ENCODE measurements at places on chromosomes 16 and 17.

GRCh38 chr17:77400445-77400870, 259.7 kb downstream of the SEC14L1 start:
- peak; percentile 59 for DNase-seq

GRCh38 chr17:29177541-29177870, 2.7 kb downstream of the MYO18A start:
- no peak for DNase-seq

DNA sequence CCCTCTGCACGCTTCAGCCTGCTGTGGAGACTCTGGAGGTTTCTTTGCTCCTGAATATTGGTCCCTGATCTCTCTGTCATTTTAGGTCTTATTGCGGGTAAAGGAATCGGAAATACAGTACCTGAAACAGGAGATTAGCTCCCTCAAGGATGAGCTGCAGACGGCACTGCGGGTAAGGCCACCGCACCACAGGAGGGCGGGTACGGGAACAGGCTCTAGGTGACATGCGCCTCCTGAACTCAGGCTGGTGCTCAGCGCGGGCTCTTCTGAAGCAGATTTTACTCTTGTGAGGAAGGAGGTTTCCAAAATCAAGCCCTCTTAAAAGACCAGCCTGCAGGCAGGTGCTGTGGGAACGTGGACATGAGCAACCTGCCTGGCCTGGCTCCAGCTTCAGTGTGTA, 29.8 kb downstream of the PLD6 start:
- DNase-seq, result no peak

- DNase-seq, result no peak
These were observed 40.9 kb downstream of the PIK3R5 start for GRCh38 chr17:8924595-8924994.

- DNase-seq, result no peak
These were observed 352 bp downstream of the GGNBP2 start for GRCh38 chr17:36545077-36545464.

GRCh38 chr17:57478478-57479250, 222.3 kb downstream of the MSI2 start:
- no peak for DNase-seq

- DNase-seq, result no peak
These were observed 189.4 kb upstream of the CDH8 start for GRCh38 chr16:62225675-62226074.
